Central memory CD8-positive, alpha-beta T cell (primary cell): ENCODE measurements at places on chromosomes 1 and 21.

GRCh38 chr1:184455786-184456185 lies 69.0 kb downstream of the C1orf21 start:
- no peaks in the 10 kb centered on the region for H3K27me3 ChIP-seq
- DNase-seq: no peak
- no peak overlapping the region for H3K4me3 ChIP-seq

DNA sequence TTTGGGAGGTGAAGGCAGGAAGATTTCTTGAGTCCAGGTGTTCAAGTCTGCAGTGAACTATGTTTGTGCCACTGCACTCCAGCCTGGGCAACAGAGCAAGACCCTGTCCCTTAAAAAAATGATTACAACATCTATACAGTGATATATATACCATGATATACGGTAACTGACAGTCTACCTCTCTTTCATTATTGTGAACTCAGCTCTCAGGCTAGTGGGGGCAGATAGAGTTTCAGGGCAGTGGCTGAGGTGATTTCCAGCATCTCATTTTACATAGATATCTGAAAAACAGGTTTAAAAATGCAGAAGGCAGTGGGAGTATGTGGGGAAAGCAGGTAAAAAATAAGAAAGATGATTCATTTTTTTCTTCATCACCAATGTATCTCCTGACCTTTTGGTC lies 8.1 kb upstream of the NTNG1 start:
- H3K27me3 ChIP-seq: peaks cover 28% of the 10 kb centered on the region
- H3K4me1 ChIP-seq: no peaks in the 10 kb centered on the region
- no peaks in the 10 kb centered on the region for H3K36me3 ChIP-seq
- no peak for DNase-seq
- no peak overlapping the region for H3K4me3 ChIP-seq

- peaks cover 23% of the 10 kb centered on the region for H3K4me1 ChIP-seq
- H3K27me3 ChIP-seq: peaks cover 22% of the 10 kb centered on the region
These were observed 3.9 kb upstream of the COL16A1 start for GRCh38 chr1:31707711-31708110.

GRCh38 chr1:50305808-50306207 lies 117.4 kb downstream of the DMRTA2 start:
- H3K4me3 ChIP-seq: no peak overlapping the region
- H3K36me3 ChIP-seq: no peaks in the 10 kb centered on the region
- no peaks in the 10 kb centered on the region for H3K4me1 ChIP-seq
- H3K27ac ChIP-seq: no peak overlapping the region
- peaks cover 27% of the 10 kb centered on the region for H3K27me3 ChIP-seq
- no peak for DNase-seq

GRCh38 chr21:44815852-44816628 lies 1.8 kb downstream of the SUMO3 start:
- H3K36me3 ChIP-seq: peaks cover 15% of the 10 kb centered on the region
- H3K27me3 ChIP-seq: no peaks in the 10 kb centered on the region
- peaks cover 12% of the 10 kb centered on the region for H3K4me1 ChIP-seq
- no peak for DNase-seq
- peak overlapping the region; percentile 79 for H3K4me3 ChIP-seq
- H3K27ac ChIP-seq: no peak overlapping the region

DNA sequence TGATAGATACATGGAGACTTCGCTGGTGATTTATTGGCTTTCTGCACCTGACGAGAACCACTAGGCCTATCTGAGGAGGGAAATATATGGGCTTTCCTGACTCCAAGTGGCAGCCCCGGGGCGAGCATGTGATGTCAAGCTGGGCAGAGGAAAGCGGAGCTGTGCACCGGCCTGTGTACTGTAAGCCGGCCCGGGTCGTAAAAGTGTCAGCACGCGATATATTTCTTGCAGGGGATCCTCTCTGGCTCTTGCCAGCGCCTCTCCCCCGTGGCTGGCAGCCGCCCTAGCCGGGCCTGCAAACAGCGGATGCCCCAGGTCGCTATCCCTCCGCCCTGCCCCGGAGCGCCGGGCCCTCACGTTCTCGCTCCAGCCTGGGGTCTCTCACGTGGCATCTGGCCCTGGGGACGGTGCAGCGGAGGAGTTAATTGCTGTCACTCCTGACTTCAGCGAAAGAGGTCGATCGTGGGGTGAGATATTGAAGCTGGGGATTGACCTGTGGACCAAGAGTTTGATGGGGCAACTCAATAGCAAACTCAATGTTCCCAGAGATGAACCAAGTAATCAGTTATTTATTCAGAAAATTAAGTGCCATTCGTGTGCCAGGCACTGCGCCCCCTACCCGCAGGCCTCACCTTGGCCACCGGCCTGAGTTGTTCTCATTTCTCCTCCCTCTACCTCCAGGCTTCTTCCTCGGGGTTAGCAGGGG lies 41.0 kb upstream of the HAO2 start:
- no peaks in the 10 kb centered on the region for H3K27me3 ChIP-seq
- peak overlapping the region; percentile 79 for H3K4me3 ChIP-seq
- H3K27ac ChIP-seq: peak overlapping the region; percentile 58
- no peak for DNase-seq

DNA sequence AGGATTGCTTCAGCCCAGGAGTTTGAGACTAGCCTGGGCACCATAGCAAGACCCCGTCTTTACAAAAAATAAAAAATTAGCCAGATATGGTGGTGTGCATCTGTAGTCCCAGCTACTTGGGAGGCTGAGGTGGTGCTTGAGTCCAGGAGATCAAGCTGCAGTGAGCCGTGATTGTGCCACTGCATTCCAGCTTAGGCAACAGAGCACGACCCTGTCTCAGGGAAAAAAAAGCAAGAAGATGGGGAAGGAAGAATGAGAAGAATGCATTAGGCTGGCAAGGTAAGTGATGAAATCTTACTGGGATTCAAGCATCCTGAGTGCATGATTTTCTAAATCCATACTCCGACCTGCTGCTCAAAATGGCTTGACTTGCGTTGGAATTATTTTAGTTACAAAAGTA lies 6.8 kb downstream of the PCP4L1 start:
- H3K36me3 ChIP-seq: no peaks in the 10 kb centered on the region
- H3K27ac ChIP-seq: no peak overlapping the region

DNA sequence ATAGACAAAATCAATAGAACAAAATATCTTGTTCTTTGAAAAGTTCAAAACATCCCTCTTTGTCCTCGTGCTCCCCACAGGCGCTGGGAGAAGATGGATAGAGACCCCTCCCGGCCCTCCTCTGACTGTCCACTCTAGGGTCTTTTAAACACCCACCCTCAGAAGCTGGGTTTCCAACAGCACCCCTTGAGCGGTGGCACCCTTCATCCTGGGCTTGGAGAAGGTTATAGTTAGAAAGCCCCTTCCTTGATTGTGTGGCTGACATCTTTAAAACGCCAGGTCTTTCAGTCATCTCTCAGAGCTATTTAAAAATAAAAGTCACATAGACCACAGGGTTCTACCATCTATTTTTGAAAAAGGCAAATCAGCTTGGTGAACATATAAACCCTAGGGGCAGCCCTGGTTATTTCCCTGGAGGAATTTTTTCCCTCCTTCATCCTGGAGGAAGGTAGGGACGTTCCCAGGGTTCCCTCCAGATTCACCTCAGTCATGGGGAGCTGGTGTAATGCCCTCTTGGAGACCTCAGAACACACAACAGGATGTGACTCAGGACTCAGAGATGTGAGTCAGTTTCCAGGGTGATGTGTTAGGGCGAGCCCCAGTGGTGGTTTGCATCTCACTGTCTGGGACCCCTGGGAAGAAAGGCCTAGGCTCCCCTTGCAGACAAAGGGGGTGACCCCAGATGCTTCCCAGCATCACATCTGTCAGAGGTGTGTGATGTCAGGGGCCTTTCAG lies 138.5 kb downstream of the CLIC6 start:
- H3K4me3 ChIP-seq: peak overlapping the region; percentile 67
- peaks cover 93% of the 10 kb centered on the region for H3K4me1 ChIP-seq
- H3K27me3 ChIP-seq: no peaks in the 10 kb centered on the region
- DNase-seq: no peak
- H3K27ac ChIP-seq: peak overlapping the region; percentile 88
- H3K36me3 ChIP-seq: peaks cover 33% of the 10 kb centered on the region

DNA sequence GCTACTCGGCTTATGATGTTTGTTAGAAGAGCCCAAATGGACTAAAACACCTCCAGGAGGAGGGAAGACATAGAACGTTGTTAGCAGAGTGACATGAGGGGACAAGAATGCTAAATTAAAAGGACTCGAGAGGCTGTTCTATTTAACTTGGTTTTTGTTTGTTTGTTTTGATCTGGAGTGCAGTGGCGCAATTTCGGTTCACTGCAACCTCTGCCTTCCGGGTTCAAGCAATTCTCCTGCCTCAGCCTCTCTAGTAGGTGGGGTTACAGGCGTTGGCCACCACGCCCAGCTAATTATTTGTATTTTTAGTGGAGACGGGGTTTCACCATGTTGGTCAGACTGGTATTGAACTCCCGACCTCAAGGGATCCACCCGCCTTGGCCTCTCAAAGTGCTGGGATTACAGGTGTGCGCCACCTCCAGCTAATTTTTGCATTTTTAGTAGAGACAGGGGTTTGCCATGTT lies 5.1 kb upstream of the HNRNPU start:
- H3K36me3 ChIP-seq: peaks cover 9% of the 10 kb centered on the region
- no peak for DNase-seq
- H3K27me3 ChIP-seq: no peaks in the 10 kb centered on the region
- no peak overlapping the region for H3K27ac ChIP-seq

GRCh38 chr21:10521091-10521598 lies at the start of gene TPTE:
Gene TPTE (plus strand): TSS chr21:10521583. CDS start chr21:10538724, 17,141 bp downstream.
- H3K27ac ChIP-seq: no peak within 1 kb of the TSS
- no peak for DNase-seq
- no peaks in the 10 kb centered on the region for H3K4me1 ChIP-seq
- H3K27me3 ChIP-seq: no peaks in the 10 kb centered on the region
- H3K36me3 ChIP-seq: no peaks in the 10 kb centered on the region
- H3K4me3 ChIP-seq: no peak within 1 kb of the TSS

GRCh38 chr21:15159382-15160020 lies 94.7 kb upstream of the NRIP1 start:
- no peaks in the 10 kb centered on the region for H3K4me1 ChIP-seq
- H3K36me3 ChIP-seq: no peaks in the 10 kb centered on the region
- H3K27me3 ChIP-seq: peaks cover 34% of the 10 kb centered on the region
- no peak overlapping the region for H3K27ac ChIP-seq
- no peak for DNase-seq

DNA sequence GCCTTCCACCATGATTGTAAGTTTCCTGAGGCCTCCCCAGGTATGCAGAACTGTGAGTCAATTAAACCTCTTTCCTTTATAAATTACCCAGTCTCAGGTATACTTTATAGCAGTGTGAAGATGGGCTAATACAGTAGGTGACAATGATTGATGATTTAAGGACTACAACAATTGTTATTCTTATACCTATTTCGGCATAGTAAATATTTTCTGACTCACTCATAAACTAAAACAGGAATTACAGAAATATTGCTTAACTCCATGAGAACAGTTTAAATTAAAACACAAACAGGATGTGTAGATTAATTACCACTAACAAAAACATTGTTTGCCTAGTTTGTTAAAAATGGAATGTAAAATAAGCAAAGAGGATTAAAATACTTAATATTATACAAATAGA lies 839.9 kb downstream of the LTN1 start:
- H3K27ac ChIP-seq: no peak overlapping the region
- no peak for DNase-seq
- no peaks in the 10 kb centered on the region for H3K27me3 ChIP-seq
- peaks cover 1% of the 10 kb centered on the region for H3K36me3 ChIP-seq
- no peaks in the 10 kb centered on the region for H3K4me1 ChIP-seq
- H3K4me3 ChIP-seq: no peak overlapping the region

- DNase-seq: no peak
- no peak overlapping the region for H3K27ac ChIP-seq
- H3K36me3 ChIP-seq: no peaks in the 10 kb centered on the region
- H3K27me3 ChIP-seq: peaks cover 74% of the 10 kb centered on the region
- peaks cover 9% of the 10 kb centered on the region for H3K4me1 ChIP-seq
- peak overlapping the region; percentile 38 for H3K4me3 ChIP-seq
These were observed 805 bp downstream of the SIM2 start for GRCh38 chr21:36699546-36700294.

GRCh38 chr1:218480588-218481099 lies 135.5 kb downstream of the TGFB2 start:
- no peak for DNase-seq
- H3K36me3 ChIP-seq: no peaks in the 10 kb centered on the region
- no peaks in the 10 kb centered on the region for H3K27me3 ChIP-seq

GRCh38 chr1:172758259-172758658 lies 99.4 kb downstream of the FASLG start:
- peaks cover 2% of the 10 kb centered on the region for H3K36me3 ChIP-seq
- no peak overlapping the region for H3K27ac ChIP-seq
- H3K4me1 ChIP-seq: peaks cover 5% of the 10 kb centered on the region
- H3K4me3 ChIP-seq: no peak overlapping the region
- DNase-seq: no peak

- no peaks in the 10 kb centered on the region for H3K36me3 ChIP-seq
- no peak for DNase-seq
- H3K4me3 ChIP-seq: no peak overlapping the region
These were observed 84.5 kb downstream of the BEND5 start for GRCh38 chr1:48692235-48692634.

DNA sequence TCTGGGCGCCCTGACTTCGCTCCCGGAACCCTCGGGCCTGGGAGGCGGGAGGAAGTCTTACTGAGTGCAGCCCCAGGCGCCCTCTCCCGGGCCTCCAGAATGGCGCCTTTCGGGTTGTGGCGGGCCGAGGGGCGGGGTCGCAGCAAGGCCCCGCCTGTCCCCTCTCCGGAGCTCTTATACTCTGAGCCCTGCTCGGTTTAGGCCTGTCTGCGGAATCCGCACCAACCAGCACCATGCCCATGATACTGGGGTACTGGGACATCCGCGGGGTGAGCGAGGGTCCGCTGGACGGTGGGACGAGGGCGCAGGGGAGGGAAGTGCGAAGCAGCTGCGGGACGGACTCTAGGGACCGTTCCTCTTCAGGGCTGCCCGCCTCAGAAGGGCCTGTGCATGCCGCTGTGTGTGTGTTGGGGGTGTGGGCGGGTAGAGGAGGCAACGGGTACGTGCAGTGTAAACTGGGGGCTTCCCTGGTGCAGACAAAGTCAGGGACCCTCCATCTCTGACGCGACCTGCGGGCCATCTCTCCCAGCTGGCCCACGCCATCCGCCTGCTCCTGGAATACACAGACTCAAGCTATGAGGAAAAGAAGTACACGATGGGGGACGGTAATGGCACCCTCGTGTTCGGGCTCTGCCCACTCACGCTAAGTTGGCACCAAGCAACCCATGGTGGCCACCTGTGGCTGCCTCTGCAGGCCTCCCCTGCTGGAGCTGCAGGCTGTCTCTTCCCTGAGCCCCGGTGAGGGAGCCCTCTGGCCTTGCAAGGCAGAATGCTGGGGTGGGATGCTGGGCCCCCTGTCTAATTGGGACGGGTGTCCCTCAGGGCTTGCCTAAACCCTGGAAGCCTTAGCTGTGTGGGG lies at the start of gene GSTM1:
TSS of gene GSTM1 (plus strand) at position 177 of the 859 bp plus-strand sequence. CDS start at position 234, 57 bp downstream.
- no peak within 1 kb of the TSS for H3K27ac ChIP-seq
- no peak within 1 kb of the TSS for H3K4me3 ChIP-seq
- no peaks in the 10 kb centered on the region for H3K27me3 ChIP-seq
- no peaks in the 10 kb centered on the region for H3K36me3 ChIP-seq

- H3K27ac ChIP-seq: no peak within 1 kb of the TSS
- H3K4me1 ChIP-seq: peaks cover 6% of the 10 kb centered on the region
- H3K36me3 ChIP-seq: peaks cover 2% of the 10 kb centered on the region
- H3K4me3 ChIP-seq: peak within 1 kb of the TSS; percentile 55
- H3K27me3 ChIP-seq: peaks cover 16% of the 10 kb centered on the region
These were observed at the start of gene AGRN for GRCh38 chr1:1020000-1020404. Gene AGRN (plus strand): TSS chr1:1020120. CDS start chr1:1020173, 53 bp downstream.

- H3K4me1 ChIP-seq: no peaks in the 10 kb centered on the region
- peaks cover 55% of the 10 kb centered on the region for H3K27me3 ChIP-seq
- no peak overlapping the region for H3K4me3 ChIP-seq
- no peak overlapping the region for H3K27ac ChIP-seq
- no peak for DNase-seq
- H3K36me3 ChIP-seq: peaks cover 1% of the 10 kb centered on the region
These were observed 386.1 kb downstream of the SETD4 start for GRCh38 chr21:35674091-35674671.

- H3K27ac ChIP-seq: no peak overlapping the region
- no peak overlapping the region for H3K4me3 ChIP-seq
- H3K36me3 ChIP-seq: peaks cover 23% of the 10 kb centered on the region
- no peaks in the 10 kb centered on the region for H3K4me1 ChIP-seq
- H3K27me3 ChIP-seq: no peaks in the 10 kb centered on the region
- DNase-seq: no peak
These were observed 21.6 kb upstream of the PLEKHM2 start for GRCh38 chr1:15662477-15662876.
